Ammon's horn (tissue), 1 donor: ENCODE measurements at places on chromosomes 4 and X.

GRCh38 chr4:164614999-164615398 is 138.9 kb upstream of the SMIM31 start:
- no peak for DNase-seq

DNA sequence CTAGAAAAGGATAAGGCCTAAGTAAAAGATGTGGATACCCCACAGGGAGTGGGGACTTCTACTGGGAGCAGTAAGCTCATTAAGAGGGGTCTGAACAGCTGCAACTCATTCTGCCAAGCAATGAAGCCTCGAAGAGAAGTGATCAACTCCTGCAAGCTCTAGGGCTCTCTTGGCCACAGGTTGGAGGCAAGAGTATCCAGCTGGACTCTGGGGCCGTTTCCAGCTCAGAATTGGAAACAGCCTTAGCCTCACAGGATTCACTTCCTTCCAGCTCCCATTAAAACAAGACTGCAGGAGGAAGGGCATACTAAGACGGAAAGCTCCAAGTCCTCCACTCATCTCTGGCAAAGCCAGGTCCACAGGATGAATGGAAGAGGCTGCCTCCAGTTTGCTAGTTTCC is 126.3 kb downstream of the ATG4A start:
- no peak for DNase-seq

- DNase-seq: no peak
Measured at GRCh38 chrX:46643636-46644035, 70.1 kb downstream of the CHST7 start.

DNA sequence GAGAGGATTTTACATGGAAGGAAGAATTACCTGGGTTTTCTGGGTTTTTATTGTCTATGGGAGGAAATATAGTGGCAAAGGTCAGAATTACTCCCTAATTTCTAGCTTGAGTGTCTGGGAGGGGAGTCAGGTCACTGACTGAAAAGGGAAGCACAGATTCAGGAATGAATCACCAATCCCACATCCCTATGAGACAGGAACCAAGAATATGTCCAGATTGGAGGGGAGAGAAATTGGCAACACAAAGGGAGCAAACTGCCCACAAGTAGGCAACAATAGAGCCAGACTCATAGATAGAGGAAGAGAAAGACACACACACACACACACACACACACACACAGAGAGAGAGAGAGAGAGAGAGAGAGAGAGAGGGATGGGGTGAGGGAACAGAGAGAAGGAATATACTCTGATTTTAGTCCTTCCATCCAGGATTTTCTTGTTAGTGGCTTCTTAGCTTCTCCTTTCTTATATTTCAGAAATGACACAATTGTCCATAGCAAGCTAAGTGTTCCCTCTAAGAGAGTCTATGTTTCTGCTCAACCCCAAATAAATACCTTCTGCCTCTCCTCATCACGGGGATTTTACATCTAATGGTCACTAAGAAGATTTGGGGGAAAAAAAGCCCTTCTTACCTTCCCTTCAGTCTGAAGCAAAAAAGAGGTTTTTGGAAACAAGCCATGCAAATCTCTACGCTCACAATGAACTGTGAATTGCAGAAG is 12.0 kb downstream of the P2RY10 start:
- no peak for DNase-seq

GRCh38 chr4:184649971-184650855 is 675 bp downstream of the PRIMPOL start:
- peak; percentile 55 for DNase-seq

DNA sequence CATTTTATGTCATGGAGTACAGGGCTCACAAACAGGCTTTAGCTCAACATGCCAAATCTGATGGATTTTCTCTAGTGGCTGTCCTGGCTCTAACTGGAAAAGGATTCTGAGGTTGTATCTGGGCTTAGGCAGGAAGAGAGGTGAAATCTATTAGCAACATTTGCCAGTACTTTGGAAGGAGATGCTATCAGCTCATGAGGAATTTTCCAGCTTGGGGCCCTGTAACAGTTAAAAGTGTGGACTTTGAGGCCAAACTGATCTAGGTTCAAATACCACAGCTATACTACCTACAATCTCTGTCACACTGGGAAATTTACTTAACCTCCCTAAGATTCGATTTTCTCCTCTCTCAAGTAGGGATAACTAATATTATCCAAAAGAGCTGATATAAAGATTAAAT is 119.0 kb upstream of the HCCS start:
- DNase-seq: no peak

DNA sequence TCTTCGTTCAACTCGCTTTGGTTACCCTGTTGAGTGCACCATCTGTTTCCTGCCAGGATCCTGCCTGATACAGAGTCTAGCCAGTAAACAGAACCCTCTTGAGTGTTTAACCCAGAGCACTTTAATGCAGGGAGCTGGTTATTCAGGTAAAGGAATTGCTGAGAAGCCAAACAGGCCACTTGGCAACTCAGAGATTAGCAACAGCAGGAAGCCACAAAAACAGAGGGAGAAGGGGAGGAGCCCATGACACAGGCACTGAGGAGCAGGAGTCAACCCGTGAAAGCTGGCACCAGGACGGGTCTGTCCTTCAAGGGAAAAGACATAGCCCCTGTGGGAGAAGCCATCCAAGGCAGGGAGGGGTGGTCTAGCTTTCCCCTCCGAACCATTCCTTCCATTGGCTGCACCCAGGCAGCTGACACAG is 641.4 kb downstream of the ZNF674 start:
- DNase-seq: no peak

DNA sequence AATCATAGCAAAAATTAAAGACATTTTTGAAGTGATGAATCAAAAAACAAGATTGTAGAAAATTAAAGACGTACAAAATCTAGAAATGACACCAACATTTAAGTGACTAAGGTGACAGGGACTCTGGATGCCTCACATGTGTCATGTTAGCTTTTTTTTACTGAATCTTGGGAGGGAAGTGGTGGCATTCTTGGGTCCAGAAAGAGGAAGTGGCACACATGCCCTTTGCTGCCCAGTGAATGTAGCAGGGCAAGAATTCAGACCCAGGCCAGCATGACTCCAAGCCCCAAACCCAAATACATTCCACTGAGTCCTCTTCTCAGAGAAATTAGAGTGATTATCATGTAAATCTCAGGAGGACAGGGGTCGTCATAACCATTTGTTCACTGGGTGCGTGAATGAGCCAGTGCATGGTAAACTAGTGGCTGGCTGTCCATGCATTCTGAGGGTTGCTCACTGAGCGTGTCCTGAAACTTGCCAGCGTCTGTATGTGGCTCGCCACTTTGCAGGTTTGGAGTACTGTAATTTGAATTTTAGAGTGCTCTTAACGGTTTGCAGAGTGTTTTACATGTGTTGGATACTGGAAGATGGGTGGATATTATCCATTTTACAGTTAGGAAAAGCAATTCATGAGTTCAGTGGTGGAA is 55.4 kb upstream of the TBC1D14 start:
- no peak for DNase-seq

DNA sequence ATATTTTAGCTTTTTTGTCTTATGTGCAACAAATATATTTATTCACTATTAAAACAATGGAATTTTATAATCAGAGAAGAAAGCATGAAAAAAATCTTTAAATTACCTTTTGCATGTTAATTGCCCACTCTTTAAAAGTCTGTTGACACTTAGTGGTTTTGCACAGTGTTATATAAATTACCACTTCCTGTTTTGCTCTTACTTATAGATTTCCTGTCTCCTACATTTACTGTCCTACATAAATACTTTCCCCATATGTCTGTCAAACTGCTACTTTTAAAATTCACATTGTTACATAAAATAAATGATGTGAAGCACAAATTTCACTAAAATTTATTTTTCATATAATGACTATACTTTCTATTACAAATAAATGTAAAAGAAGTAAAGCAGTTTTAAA is 161.1 kb upstream of the NDST4 start:
- DNase-seq: no peak

DNA sequence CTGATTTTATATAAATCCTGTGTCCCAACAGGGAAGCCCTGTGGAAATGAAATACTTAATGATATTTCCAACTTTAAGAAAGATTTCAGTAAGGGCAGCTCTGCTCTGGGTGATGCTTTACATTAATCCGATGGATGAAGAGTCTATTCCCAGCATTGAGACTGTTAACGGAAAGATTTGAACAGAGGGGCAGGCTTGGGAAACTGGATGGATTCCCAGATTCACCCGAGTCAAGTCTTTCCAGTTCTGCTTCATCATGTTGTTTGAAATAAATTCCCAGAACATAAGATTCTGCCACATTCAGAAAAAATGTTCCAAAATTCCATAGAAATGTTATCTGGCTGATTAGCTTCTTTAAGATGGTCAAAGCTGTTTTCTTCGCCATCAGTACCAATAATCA is 246.0 kb downstream of the FBXW7 start:
- DNase-seq: peak; percentile 22

- DNase-seq: no peak
Measured at GRCh38 chr4:118803253-118803652, 32.7 kb downstream of the SEC24D start.

- no peak for DNase-seq
Measured at GRCh38 chrX:106170318-106170717, 2.2 kb downstream of the PWWP3B start.

DNA sequence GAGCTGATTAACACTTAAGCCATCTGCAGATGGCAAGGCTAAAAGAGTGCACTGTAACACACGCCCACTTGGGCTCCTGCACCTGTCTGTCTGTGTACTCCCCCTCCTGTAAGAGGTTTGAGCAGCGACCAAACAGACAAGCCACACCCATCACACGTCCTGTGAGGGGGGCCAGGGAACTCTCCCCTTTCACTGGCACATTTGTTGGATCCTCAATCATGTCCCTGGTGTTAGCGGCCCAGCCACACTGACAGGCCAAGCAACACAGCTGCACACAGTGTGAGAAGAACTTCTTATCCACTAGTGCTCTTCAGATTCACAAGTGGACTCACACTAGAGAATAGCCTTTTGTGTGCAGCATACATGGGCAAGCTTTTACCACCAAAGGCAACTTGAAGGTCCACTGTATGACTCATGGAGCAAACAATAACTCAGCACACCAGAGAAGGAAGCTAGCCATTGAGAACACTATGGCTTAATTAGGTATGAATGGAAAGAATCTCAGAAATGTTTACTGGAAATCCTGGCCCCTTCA is 29.1 kb upstream of the UTP14A start:
- DNase-seq: no peak

DNA sequence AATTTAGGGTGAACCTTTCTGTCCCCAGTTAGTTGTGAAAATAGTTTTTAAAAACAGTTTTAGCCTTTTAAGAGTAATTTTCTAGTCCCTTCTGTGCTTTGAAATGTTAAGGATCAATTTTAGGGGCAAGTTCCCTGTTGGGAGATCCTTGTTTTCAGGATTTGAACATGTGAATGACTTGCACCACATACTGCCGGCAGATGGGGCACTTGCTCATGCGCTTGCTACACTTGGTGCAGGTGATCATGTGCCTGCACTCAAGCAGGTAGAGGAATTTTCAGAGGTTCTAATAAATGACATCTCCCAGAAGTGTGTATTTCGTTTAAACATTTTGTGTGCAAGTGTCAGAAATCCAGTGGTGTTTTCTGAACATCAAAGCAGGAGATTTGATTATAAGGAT is 195.9 kb downstream of the CHM start:
- peak; percentile 1 for DNase-seq

- DNase-seq: no peak
Measured at GRCh38 chr4:159296061-159296460, 193.2 kb downstream of the RAPGEF2 start.

DNA sequence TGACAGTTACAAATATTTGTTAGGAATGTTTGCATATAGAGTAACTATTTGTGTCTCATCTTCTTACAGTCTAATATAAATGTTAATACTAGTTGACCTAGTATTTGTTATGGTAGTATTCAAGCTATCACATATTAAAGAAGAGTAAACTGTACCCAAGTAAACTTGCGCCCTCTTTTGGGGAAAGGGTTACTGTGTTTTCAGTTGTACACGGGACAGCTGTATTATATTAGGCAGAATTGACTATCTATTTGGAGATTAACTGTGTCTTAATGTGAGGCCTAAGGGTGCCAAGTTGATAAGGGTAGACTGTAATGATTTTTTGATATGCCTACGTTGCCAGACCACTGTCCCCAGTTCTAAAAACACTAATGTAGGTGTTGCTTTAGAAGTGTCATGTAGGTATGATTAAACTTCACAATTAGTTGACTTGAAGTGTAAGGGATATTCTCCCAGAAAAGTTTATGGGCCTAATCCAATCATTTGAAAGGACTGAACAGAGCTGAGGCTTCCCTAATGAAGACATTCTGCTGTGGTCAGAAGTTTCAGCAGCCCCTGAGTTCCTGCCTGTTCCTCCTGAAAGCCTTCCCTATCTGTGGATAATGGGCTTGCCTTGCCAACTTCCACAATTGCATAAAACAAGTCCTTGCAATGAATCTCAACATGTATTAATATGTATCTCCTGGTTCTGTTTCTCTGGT is 172.8 kb upstream of the CXCL13 start:
- DNase-seq: no peak

DNA sequence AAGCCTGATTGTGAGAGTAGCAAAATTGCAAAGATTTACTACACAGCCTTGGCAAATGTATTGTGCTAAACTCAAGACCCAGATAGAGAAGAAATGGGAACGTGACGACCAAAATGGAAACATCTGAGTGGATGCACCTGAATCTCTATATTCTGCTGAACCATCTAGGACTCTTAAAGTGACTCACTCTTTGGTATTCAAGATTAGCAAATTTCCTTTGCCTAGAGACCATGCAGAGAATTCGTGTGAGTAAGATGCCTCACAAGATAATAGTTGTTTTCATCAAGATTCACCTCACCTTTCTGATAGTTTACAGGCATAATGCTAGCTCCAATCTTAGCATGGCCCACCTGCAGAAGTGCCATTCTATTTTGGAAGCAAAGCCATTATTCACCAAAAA is 14.4 kb upstream of the ATOH1 start:
- DNase-seq: no peak

DNA sequence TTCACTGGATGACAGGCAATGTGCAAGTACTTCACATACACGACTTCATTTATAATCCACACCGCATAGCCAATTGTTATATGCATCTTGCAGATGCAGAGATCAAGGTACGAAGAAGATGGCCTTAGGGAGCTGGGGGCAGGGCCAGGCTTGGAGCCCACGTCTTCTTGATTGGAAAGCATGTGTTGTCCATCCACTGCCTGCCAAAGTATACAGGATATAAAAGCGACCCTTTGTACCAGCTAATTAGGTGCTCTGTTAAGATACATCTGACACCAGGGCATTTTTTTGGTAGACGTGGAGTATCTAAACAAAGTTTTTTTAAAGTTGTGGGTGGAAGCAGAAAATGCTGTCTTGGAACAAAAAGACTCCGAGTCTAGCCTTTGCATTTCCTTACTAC is 1.4 kb downstream of the C4orf36 start:
- no peak for DNase-seq

- DNase-seq: no peak
Measured at GRCh38 chr4:81622028-81622427, 150.3 kb upstream of the RASGEF1B start.

DNA sequence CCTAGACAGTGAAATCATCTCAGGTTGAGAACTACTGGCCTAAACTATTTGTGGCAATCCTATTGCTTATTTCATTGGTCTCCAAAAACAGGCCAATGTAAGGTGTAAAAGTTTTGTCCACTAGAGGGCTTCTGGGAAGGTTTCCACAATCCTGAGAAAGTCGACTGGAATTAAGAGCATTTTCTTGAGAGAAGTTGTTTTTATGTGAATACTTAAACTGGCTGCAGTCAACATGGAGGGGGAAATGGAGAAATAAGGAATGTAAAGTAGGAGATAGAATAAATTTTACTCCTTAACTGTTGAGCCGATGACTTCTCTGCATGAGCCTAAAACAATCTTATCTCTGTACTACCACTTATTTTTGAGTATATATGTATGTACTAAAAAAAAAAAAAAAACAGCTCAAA is 11.0 kb upstream of the EIF4E start:
- DNase-seq: peak; percentile 53

- DNase-seq: no peak
Measured at GRCh38 chr4:174658246-174658645, 136.0 kb upstream of the HPGD start.

- DNase-seq: no peak
Measured at GRCh38 chr4:139234253-139234652, 45.8 kb downstream of the MGARP start.
